Forelimb muscle (tissue), 1 donor: ENCODE measurements at places on chromosomes 7 and 10.

DNA sequence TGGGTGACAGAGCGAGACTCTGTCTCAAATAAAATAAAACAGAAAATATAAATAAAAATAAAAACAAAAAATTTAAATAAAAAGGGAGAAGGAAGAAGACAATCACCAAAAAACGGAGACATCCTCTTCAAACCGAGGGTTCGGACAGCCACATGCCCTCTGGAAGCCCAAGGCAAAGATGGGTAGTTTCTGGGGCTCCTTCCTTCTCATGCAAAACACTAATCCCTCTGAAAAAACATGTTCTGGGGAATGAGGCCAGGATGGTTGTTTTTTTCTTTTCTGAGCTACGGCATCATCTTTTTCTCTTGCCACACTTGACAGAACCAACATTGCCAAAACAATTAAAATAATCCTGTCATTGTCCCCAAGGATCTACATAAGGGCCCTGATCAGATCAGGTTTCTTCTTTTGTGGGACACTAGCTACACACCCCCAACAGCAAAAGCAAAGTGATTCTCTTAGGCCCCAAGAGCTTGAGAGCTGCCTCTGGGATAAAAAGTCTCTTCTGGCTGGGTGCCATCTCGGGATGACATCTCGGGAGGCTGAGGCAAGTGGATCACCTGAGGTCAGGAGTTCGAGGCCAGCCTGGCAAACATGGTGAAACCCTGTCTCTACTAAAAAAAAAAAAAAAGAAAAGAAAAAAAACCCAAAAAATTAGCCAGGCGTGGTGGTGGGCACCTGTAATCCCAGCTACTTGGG lies 14.2 kb upstream of the POR start:
- no peak for DNase-seq

DNA sequence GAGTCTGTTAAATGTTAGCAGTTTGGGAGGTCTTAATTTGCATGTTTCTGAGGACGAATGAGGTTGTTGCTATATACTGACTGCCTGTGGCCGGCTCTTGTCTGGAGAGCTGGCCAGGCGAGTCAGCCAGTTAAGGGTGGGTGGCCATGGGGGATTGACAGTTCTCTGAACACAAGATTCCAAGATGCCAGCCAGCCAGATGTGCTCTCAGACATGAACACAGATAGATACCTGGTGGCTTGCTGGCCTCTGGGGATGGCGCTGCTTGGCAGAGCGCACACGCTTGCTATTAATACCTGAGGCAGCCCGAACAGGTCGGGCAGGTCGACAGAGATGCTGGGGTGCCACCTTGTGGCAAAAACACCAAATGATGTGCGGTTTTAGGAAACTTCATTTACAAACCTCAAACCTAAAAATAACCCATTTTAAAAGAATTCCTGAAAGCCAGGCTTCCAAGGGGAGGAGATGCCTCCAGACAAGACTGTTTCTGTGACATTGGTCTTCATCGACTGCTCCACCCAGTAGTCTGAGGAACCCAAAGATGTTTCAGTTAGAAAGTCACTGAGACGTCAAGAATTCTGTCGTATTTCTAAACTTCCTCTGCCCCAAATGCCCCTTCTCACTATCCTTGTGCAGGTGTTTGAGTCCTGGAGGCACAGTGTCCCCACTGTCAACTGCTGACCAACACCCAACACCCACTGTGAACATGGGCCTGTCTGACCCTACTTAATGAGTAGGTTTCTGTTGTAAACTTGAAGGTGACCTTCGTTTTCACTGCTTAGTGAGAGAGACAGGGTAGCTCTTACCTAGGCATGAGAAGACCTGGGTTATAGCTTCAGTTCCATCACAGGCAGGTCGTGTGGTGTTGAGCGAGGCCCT lies 123.4 kb downstream of the NT5C2 start:
- DNase-seq = no peak

DNA sequence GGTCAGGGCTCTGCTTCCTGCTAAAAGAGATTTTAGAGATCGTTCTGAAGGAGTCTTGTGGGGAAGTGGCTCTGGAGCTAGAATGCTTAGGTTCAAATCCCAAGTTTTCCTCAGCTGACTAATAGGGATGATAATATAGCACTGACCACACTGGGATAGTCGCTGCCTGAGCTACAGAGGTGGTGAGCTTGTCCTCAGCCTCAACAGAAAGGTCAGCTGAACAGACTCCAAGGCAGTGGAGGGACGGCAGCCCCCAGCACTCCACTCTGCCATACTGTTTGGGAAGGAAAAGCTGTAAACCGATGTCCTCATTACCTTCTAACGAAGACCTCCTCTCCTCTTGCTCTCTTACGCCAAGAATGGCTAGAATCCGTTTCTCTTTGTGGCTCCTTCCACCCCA lies 36.2 kb downstream of the KAT6B start:
- DNase-seq = no peak

GRCh38 chr7:124428781-124429180 lies 336.8 kb downstream of the GPR37 start:
- DNase-seq = no peak

- no peak for DNase-seq
Observed at GRCh38 chr10:126686268-126686667, 15.8 kb upstream of the C10orf90 start.

DNA sequence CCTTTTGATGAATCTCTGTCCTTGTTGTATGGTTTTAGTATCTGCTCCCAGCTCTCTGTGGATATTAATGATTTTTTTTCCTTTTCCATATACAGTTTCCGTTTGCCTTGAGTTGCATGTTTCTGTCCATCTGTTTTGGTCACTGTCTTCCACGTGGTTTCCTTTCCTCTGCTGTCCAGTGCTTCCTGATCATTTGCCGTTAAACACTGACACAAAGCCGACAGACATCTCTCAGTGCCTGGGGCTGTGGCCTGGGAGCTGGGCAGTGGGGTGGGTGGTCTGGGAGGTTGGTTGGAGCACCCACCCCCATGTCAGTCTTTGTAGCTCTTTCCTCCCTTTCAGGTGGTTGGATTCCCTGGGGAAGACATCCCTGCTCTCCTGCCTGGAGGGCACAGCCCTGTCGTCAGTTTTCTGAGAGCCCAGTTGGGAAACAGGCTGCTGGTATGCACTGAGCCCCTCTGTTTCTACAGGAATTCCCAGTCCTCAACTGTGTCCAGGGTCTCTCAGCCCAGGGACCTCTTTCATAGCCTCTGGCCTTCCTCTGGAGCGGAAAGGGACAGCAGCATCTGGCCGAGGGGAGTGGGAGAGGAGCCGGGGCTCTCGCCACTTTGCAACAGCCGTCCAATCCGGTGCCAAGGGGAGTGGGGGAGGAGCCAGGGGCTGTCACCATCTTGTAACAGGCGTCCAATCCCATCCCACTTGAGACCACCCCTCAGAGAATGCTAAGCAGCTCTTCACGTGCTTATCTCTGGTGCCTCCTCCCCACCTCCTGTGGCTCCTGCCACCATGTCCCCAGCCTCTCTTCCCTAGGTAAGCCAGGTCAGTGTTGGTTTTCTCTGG lies 26.7 kb upstream of the MKI67 start:
- DNase-seq = no peak

DNA sequence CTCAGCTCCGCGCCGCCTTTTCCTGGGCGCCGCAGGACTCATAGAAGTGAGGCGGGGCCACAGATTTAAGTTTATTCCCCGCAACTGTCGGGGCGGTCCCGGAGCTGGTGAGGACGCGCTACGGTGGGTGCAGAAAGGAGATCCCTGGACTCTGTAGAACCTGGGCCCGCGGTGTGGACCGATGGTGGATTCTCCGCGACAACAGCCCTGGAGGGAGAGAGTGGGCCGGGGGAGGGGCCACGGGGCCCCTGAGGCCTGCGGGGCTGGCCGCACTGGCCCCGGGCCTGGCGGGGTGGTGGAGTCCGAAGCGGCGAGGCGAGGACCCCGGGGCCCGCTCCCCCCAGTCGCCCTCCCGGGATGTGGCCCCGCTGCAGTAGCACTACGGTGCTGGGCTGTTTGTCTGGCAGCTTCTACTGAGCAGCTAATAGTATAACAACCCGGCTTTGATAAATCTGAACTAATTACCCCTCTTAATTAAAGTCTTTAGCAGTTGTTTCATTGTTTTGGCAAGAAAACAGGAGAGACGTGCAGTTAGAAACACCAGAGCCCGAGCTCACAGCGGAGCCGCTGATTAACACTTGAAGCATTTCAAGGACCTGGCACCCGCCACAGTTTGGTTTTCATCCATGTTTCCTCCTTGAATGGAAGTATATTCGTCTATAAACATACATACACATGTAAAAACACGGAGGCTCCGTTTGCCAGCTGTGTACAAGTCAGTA lies 4.2 kb downstream of the FEZF1 start:
- no peak for DNase-seq

GRCh38 chr7:121337398-121337797 lies 8.6 kb downstream of the WNT16 start:
- DNase-seq = no peak

- peak; percentile 52 for DNase-seq
Observed at GRCh38 chr7:137903382-137904169, 56.8 kb upstream of the DGKI start.

DNA sequence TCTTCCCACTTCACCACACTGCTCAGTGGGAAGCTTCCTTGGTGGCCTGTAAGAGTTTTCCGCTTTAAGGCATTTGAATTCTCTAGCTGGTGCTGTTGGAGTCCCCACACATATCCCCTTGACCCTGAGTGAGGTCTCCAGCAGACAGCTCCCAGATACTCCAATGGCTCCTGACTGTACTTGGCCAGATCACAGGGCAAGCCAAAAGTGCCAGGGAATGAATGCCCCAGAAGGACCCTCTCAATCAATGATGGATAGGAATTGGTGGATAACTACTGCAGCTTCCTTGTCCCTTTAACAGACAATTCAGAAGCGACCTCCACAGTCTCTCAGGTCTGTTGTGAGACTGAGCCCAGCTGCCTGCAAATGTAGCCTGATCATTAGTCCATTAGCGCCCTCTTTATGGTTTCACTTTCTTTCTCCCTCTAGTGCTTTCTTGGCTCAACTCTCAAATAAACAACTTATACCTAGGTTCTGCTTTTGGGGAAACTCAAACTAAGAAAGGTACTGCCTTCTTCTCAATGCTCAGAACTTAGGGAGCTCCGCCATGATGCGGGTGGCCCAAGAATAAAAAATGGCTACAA lies 283.0 kb downstream of the TCF7L2 start:
- DNase-seq = no peak

GRCh38 chr10:44851413-44851812 lies 59.7 kb upstream of the TMEM72 start:
- DNase-seq = no peak

DNA sequence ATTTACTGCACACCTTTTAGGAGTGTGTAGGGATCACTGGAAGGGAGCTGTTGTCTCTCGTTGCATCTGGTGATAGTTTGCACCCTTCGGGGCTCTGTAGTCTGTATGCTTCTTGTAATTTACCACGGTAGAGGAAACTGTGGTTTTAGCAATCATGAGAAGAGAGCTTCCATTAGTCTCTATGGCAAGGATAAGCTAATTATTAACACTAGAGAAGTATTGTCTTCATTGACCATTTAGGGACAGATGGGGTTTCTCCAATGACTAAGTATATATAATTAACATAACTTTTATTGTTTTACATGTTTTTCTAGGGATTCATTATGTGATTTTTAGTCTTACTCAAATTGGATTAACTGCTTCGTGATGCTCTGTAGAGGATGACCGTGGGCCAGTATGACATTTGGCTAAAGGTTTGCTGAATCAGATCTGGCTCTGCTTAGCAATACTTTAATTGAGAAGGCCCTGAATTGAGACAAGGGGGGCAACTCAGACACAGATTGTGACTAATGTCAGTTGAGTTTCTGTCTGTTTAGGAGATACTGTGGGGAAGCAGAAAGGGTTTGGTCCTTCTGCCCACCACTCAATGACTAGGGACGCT lies 8.7 kb downstream of the SLC18A2 start:
- no peak for DNase-seq

GRCh38 chr7:2029936-2030335 lies 202.8 kb downstream of the MAD1L1 start:
- no peak for DNase-seq

GRCh38 chr7:149599636-149600206 lies 102.1 kb upstream of the ZNF746 start:
- DNase-seq = no peak
